Activated CD8-positive, alpha-beta T cell treated with anti-CD3 and anti-CD28 coated beads for 36 hours (primary cell): ENCODE measurements at places on chromosomes 6 and 20. TPM values are rescaled to one million over a fixed set of nuclear protein-coding genes. Genes with fewer than 3 reads are reported as not detected.

DNA sequence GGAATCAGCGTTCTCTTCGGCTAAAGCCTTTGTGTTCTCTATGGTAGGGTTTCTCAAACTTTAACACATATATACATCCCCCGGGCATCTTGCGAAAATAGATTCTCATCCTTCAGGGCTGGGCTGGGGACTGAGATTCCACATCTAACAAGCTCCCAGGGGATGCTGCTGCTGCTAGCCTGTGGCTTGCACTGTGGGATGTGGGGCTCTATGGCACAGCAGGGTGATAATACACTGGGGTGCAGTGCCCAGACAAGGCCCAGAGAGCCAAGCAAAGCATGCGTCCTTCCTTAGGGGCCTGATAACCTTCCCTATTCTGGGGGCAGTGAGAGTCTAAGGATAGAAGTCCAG, 102.0 kb downstream of the LAMP5 start:
- DNase-seq = no peak

- no peak for DNase-seq
Measured at GRCh38 chr6:53055873-53056272, 9.3 kb upstream of the FBXO9 start.

DNA sequence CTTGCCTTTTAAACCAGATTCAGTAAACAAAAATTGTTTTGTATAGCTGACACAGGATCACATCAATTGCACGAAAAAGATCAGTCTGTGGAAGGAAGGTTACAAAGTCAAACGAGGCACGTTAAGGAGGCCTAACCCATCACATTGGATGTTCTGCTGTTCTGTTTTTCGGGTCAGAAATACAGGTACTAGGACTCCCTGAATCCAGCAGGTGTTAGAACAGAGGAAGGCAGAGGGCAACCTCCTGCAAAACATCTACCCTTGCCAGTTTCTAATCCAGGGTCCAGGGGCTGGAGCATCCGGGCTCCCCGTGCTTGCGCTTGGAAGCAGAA, 64.6 kb downstream of the PLG start:
- no peak for DNase-seq

GRCh38 chr6:132471787-132472186, 41.1 kb downstream of the STX7 start:
- no peak for DNase-seq

GRCh38 chr6:55175078-55176049, 1.0 kb downstream of the HCRTR2 start:
- no peak for DNase-seq

GRCh38 chr6:13915561-13916229, 9.1 kb upstream of the RNF182 start:
- no peak for DNase-seq

DNA sequence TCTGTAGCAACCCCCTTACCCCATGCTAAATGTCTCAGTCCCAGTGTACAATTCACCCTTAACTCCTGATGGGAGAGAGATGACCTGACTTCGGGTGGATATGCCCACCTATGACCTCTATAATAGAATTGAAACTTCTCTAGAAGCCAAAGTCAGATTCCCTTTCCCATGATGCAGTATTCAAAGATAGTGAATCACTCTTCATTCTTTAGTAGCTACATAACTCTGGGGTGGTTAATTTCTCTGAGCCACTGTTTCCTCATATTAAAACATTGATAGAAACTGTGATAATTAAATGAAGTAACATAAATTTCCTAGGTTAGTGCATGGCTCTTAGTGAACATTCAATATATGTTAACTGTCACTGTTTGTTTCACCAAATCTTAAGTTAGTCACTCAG, 500.4 kb downstream of the COL12A1 start:
- no peak for DNase-seq

Gene ANKRD66
- total RNA-seq = not detected

Gene CCN6
- not detected for total RNA-seq

Gene PACSIN1
- total RNA-seq = 0.51 TPM

Gene CFB
- 0.45 TPM for total RNA-seq
